Metanephros (tissue), 2 donors: ENCODE measurements at places on chromosomes 11 and 22. TPM values are rescaled to one million over a fixed set of nuclear protein-coding genes. Genes with fewer than 3 reads are reported as not detected.

Gene LDHAL6A
- total RNA-seq, result 0.12 TPM

Gene TPBGL
- 0.06 TPM for total RNA-seq

Gene POTEH
- not detected for total RNA-seq

Gene MTFP1
- total RNA-seq, result 12.0 TPM

Gene PES1
- total RNA-seq, result 51.5 TPM

Gene LBHD1
- total RNA-seq, result 4.0 TPM

Gene UQCR10
- 119 TPM for total RNA-seq

Gene OR5D14
- total RNA-seq, result not detected

Gene BRSK2
- 0.47 TPM for total RNA-seq

Gene CD82
- total RNA-seq, result 32.6 TPM

Gene MRGPRX4
- not detected for total RNA-seq

Gene PCSK7
- total RNA-seq, result 36.6 TPM

Gene MAPK12
- total RNA-seq, result 19.1 TPM

Gene MMP11
- 36.6 TPM for total RNA-seq

Gene OR52H1
- 2.3 TPM for total RNA-seq

Gene IGF2
- total RNA-seq, result 562 TPM

Gene OTOG
- 0.23 TPM for total RNA-seq

Gene GCAT
- total RNA-seq, result 16.9 TPM

Gene OR8G1
- not detected for total RNA-seq

Gene MPPED2
- 28.1 TPM for total RNA-seq

Gene PIWIL4
- total RNA-seq, result 5.1 TPM

Gene LRRC56
- 1.8 TPM for total RNA-seq

Gene JAM3
- 45.1 TPM for total RNA-seq

Gene OR4C11
- not detected for total RNA-seq

Gene MCAT
- total RNA-seq, result 18.2 TPM

Gene NRIP3
- total RNA-seq, result 1.3 TPM

Gene OR52E8
- not detected for total RNA-seq

Gene SYCE3
- 0.58 TPM for total RNA-seq

Gene TRIM29
- total RNA-seq, result 3.0 TPM

Gene APOL4
- 6.3 TPM for total RNA-seq

Gene ASRGL1
- 37.1 TPM for total RNA-seq

Gene C11orf42
- not detected for total RNA-seq

Gene IGHMBP2
- 18.0 TPM for total RNA-seq

Gene RBMXL2
- total RNA-seq, result 0.64 TPM

Gene CELSR1
- 32.1 TPM for total RNA-seq
